ENCODE measurements at places on chromosomes 11 and 22. TPM values are rescaled to one million over a fixed set of nuclear protein-coding genes. Genes with fewer than 3 reads are reported as not detected.

- no peak for DNase-seq
- no peaks in the 10 kb centered on the region for H3K4me1 ChIP-seq
- no peaks in the 10 kb centered on the region for H3K36me3 ChIP-seq
- H3K27me3 ChIP-seq = no peaks in the 10 kb centered on the region
- no peak overlapping the region for H3K27ac ChIP-seq
These were observed 65.5 kb upstream of the SYT9 start for GRCh38 chr11:7186190-7186589.

The NLRP14 gene
- total RNA-seq = not detected

GRCh38 chr11:131857246-131857645 is 486.8 kb downstream of the NTM start:
- H3K36me3 ChIP-seq = no peaks in the 10 kb centered on the region
- no peaks in the 10 kb centered on the region for H3K27me3 ChIP-seq
- no peak for DNase-seq
- peaks cover 3% of the 10 kb centered on the region for H3K4me1 ChIP-seq
- H3K4me3 ChIP-seq = no peak overlapping the region

The SLC22A6 gene
- total RNA-seq = not detected

The CASP4 gene
- not detected for total RNA-seq

The MUC15 gene
- not detected for total RNA-seq

GRCh38 chr22:34324763-34325162 is 404.5 kb upstream of the LARGE1 start:
- no peaks in the 10 kb centered on the region for H3K4me1 ChIP-seq
- H3K4me3 ChIP-seq = no peak overlapping the region
- no peaks in the 10 kb centered on the region for H3K36me3 ChIP-seq
- DNase-seq = no peak
- no peak overlapping the region for H3K27ac ChIP-seq

The SLN gene
- not detected for total RNA-seq

The ZNF143 gene
- total RNA-seq = 28.2 TPM

DNA sequence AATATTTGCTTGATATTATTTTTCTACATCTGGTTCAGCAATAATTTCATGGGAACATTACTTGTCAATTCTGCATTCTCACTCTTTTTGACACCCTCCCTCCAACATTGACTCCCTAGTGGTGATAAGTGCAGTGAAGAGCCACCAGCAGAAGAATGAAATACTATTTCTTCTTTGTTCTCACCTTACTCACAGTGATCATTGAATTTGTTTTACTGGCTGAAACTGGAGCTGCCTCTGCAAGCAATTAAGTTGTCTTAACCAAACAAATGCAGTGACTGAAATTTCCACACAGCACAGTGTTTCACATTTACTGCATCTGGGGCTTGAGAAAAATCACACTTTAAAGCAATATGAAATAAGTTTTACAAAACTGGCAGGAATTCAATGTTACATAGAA is 189.8 kb downstream of the JRKL start:
- H3K36me3 ChIP-seq = no peaks in the 10 kb centered on the region
- no peak overlapping the region for H3K27ac ChIP-seq
- no peak for DNase-seq
- no peak overlapping the region for H3K4me3 ChIP-seq
- no peaks in the 10 kb centered on the region for H3K4me1 ChIP-seq

- H3K27me3 ChIP-seq = no peaks in the 10 kb centered on the region
- DNase-seq = no peak
- H3K4me1 ChIP-seq = peaks cover 16% of the 10 kb centered on the region
- H3K36me3 ChIP-seq = no peaks in the 10 kb centered on the region
- no peak overlapping the region for H3K4me3 ChIP-seq
These were observed 18.6 kb downstream of the USP47 start for GRCh38 chr11:11860103-11860979.

GRCh38 chr11:7089328-7090251 is 792 bp downstream of the RBMXL2 start:
- no peaks in the 10 kb centered on the region for H3K36me3 ChIP-seq
- no peaks in the 10 kb centered on the region for H3K4me1 ChIP-seq
- H3K4me3 ChIP-seq = no peak overlapping the region
- no peak overlapping the region for H3K27ac ChIP-seq

DNA sequence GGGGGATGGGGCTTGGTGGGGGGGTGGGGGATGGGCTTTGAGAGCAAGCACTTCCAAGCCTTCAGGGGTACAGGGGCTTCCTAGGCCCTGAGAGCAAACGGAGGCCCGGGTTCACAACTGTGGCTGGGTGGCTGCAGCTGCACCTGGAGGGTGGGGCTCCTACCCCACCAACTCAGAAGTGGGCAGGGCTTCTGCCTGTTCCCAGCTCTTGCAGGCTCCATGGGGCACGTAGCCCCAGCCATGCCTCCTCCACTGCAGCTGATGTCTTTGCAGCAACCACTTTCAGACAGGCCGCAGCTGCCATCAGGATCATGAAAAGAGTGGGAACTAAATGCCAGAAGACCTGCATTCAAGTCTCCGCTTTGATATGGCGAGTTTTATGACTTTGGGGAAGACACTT is 464.3 kb downstream of the NELL1 start:
- H3K4me1 ChIP-seq = no peaks in the 10 kb centered on the region
- no peaks in the 10 kb centered on the region for H3K36me3 ChIP-seq
- H3K27ac ChIP-seq = no peak overlapping the region
- no peak overlapping the region for H3K4me3 ChIP-seq

DNA sequence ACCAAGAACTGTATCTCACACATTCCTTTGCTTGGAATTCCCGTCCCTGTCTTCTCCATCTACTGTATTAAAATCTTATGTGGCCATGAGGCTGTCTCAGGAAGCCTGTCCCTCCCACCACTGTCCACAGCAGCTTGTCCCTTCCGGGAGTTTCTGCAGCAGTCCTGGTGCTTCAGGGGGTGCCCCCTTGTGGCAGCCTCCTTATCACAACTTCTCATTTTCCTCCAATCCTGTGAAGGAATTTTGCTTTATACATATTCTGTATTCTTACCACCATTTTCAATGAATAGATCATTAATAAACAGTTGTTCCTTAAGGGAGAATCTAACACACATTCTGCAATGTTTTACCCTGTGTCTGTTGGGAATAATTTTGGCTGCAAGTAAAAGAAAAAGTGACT is 220.4 kb upstream of the RAG2 start:
- H3K36me3 ChIP-seq = no peaks in the 10 kb centered on the region
- H3K4me1 ChIP-seq = no peaks in the 10 kb centered on the region
- DNase-seq = peak; percentile 43
- no peak overlapping the region for H3K27ac ChIP-seq
- H3K4me3 ChIP-seq = no peak overlapping the region

The OR5B3 gene
- not detected for total RNA-seq

DNA sequence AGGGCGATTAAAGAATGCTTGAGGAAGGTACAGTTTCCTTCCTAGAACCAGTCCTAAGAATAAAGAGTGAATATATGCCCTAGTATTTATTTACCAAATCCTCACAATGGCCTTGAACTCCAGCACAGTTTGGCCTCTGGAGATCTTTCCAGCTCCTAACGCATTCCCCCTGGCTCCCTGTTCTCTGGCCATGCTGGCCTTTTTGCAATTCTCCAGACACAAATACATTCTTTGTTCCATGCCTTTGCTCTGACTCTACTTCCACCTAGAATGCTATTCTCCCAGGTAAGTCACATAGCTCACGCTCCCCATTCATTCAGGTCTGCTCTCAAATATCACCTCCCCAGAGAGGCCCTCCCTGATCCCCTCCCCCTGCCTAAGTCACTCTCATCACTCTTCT is 3.7 kb upstream of the DGKZ start:
- peaks cover 14% of the 10 kb centered on the region for H3K27me3 ChIP-seq
- H3K4me3 ChIP-seq = no peak overlapping the region
- H3K4me1 ChIP-seq = peaks cover 36% of the 10 kb centered on the region
- H3K36me3 ChIP-seq = peaks cover 6% of the 10 kb centered on the region
- peak overlapping the region; percentile 14 for H3K27ac ChIP-seq

GRCh38 chr11:57779276-57779675 is 17.7 kb downstream of the CTNND1 start:
- no peak for DNase-seq
- no peaks in the 10 kb centered on the region for H3K36me3 ChIP-seq
- peaks cover 6% of the 10 kb centered on the region for H3K27me3 ChIP-seq
- peaks cover 67% of the 10 kb centered on the region for H3K4me1 ChIP-seq
- peak overlapping the region; percentile 76 for H3K4me3 ChIP-seq
- peak overlapping the region; percentile 88 for H3K27ac ChIP-seq

DNA sequence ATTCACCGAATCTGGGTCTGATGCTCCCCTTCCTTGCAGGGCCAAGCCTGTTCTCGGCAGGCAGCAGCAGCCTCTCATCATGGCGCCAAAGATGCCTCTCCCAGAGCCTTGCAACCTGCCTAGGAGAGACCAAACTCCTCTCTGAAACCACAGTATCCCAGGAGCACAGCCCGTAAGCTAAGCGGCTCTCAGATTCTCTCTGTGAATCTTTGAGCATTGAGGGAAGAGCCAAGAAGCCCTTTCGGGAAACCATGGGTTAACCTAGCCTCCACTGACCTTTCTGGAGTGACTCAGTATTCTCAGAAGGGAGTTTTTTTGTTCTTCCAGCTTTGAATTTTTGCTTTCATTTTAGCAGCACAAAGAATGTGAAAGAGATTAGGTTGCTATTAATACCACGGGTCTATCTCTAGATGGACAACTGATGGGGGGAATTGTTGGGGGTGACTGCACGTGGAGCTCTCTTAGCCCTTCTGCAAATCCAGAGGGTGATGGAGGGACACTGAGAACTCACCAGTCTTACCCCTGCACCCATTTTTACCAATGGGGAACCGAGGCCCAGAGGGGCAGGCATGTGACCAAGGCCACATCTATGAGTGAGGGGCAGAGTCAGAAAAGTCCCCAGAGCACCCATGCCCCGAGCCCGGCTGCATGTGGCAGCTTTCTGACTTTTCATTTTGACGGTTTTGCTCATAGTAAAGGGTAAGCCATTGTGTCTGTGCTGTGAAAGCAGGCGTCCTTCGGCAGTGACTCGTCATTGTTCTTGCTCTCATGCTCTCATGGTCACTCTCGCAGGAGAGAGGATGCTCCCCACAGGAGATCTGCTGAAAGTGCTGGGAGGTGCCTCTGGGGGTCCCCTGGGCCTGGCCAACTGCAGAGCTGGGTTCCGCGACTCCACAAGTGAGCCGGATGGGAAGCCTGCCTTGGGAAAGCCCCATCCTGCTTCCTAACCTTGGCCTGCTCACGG is 36.0 kb downstream of the IRAG1 start:
- no peak overlapping the region for H3K4me3 ChIP-seq
- H3K4me1 ChIP-seq = peaks cover 4% of the 10 kb centered on the region
- peaks cover 2% of the 10 kb centered on the region for H3K27me3 ChIP-seq
- no peak overlapping the region for H3K27ac ChIP-seq
- no peaks in the 10 kb centered on the region for H3K36me3 ChIP-seq

The KCNE3 gene
- total RNA-seq = not detected

DNA sequence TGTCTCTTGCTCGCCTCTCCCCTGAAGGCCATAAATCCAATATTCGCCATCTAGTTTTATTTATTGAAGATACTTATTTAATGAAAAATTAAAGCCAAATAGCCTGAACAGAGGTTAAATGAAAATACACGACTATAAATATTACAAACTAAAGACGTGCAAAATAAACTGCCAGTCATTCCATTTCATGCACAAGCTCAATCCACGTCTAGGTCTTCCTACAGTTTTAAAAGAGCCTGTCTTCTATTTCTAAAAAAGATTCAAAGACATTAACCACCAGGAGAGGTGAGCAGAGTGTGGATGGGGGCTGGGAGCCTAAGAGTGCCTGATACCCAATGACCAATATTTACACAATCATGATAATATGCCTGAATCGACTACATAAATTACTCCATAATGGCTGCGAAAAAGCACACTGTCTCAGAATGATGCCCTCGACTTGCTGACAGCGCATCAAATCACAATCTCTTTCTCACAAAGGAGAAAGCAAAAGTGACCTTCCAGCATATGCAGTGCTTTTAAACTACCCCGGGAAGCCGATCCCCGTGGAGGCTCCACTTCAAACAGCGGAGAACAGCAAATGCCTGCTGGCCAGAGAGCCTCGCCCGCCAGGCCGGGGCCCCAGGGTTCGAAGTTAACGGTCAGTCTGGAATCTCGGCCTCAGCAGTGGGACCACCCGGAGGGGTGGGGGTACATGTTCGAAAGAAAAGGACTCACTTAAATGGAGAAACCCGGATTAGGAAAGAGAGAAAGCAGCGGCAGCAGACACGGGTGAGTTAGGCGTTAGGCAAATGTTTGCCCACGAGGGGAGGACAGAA is 1.7 kb downstream of the FCHSD2 start:
- peak overlapping the region; percentile 34 for H3K27ac ChIP-seq
- H3K4me1 ChIP-seq = peaks cover 8% of the 10 kb centered on the region
- H3K36me3 ChIP-seq = no peaks in the 10 kb centered on the region
- H3K4me3 ChIP-seq = peak overlapping the region; percentile 97
- H3K27me3 ChIP-seq = peaks cover 3% of the 10 kb centered on the region

DNA sequence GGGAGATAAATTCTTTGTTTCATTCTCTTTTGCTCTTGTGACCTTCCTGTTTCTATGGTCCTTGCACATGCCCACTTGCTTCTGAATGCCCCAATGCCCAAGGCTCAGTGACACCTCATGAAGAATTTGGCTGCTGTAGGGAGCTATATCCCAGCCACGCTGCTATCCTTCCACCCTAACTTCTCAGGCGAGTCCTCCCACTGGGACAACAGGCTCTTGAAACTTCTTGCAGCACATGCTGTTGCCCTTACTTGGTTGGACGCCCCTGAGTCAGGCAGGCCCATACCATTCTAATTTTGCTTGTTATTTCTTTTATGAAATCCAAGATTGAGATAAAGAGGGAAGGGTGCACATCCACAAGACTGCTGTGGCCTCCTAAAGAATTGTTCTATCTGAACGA is 57.6 kb upstream of the BLID start:
- no peaks in the 10 kb centered on the region for H3K4me1 ChIP-seq
- H3K27ac ChIP-seq = no peak overlapping the region
- no peaks in the 10 kb centered on the region for H3K27me3 ChIP-seq
- no peak for DNase-seq

The SMCO4 gene
- 3.0 TPM for total RNA-seq

The MMP26 gene
- total RNA-seq = not detected

DNA sequence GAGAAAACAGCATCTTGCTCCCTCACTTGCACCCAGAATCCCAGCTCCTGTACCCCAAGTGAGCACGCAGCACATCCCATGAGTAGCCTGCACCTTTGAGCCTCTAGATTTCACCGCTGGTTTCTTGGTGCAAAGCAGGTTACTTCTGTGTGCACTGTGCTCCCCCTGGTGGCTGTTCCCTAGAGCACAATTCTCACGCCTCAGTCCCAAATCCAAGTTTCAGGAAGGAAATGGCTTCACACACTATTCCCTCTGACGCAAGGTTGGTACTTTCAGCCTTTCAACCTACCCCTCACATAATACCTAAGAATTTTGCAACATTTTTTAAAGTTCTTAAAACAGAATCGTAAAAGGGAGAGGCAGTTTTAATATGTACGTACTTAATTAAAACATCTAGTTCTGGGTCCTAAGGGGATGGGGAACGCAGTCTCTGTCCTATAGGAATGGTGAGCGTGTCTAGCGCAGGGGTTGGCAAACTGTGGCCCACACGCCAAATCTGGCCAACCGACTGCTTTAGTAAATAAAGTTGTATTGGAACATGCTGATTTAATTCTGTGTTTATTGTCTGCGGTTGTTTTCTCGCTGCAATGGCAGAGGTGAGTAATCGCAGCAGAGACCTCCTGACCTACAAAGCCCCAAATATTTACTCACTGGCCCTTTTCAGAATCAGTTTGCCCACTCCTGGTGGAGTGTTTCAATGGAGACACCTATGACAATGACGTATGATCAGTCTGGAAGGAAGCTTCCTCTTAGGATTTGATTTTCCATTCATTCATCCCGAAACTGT is 27.5 kb downstream of the DHCR7 start:
- H3K27ac ChIP-seq = no peak overlapping the region
- H3K36me3 ChIP-seq = no peaks in the 10 kb centered on the region
- no peak overlapping the region for H3K4me3 ChIP-seq
- DNase-seq = peak; percentile 68

The FOLH1 gene
- 1.1 TPM for total RNA-seq

The MSANTD4 gene
- 46.4 TPM for total RNA-seq
